Pancreas (tissue), 10 donors: ENCODE measurements at places on chromosomes 12 and 14.

GRCh38 chr14:90427848-90428426 is 31.1 kb downstream of the CALM1 start:
- H3K36me3 ChIP-seq, result no peaks in the 10 kb centered on the region
- H3K27ac ChIP-seq, result no peak overlapping the region
- H3K4me3 ChIP-seq, result no peak overlapping the region
- H3K27me3 ChIP-seq, result no peaks in the 10 kb centered on the region
- H3K4me1 ChIP-seq, result no peaks in the 10 kb centered on the region
- no peak for DNase-seq

GRCh38 chr14:76193696-76194095 is 42.0 kb downstream of the GPATCH2L start:
- H3K4me1 ChIP-seq, result no peaks in the 10 kb centered on the region
- H3K36me3 ChIP-seq, result peaks cover 10% of the 10 kb centered on the region
- H3K27ac ChIP-seq, result no peak overlapping the region
- H3K27me3 ChIP-seq, result no peaks in the 10 kb centered on the region

DNA sequence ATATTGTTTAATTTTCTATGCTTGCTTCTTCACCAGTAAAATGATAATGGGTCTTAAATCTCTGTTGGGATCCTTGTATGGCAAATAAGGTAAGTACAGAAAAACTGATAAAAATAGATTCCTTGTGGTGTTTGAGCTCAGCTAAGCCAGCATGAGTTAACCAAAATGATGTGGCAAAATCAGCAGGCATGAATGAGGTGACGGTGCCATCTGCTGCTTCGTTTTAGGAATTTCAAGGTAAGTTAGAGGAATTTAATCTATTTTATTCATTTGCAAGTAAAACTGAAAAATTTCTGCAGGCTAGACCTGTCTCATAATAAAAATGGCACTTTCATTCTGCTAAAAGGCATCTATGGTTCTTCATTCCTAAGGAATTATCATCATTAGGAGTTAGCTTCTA is 10.0 kb upstream of the CLEC7A start:
- no peak for DNase-seq
- H3K4me3 ChIP-seq, result no peak overlapping the region
- no peak overlapping the region for H3K27ac ChIP-seq

DNA sequence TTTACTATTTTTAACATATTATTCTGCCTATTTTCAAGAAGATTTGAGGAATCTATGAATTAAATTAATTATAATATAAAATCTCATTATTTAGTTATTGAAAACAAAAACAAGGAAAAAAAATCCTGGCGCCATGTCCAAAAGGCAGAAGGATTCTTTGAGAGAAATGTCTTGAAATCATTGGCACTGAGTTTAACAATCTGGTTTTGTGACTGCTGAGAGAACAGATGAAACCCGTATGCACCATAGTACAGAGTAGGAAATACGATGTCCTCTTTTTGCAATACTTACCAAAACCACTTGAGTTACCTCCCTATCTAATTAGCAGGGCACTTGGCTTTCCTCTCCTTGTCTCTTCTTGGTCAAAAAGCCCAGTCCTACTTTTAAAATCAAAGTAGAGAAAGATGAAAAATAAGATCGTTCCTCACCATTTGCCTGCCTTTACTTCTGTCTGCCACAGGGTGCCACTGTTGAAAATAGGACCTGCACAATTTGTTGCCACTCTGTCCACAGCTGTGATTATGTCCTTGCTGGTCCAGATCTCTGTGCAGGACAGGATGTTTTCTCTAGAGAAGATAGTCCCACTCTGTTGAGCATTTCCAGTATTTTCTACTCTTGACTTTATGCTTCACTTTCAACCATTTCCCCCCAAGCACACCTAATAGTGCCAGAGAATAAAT is 179.7 kb downstream of the PDZRN4 start:
- no peak overlapping the region for H3K4me3 ChIP-seq
- no peak overlapping the region for H3K27ac ChIP-seq
- H3K27me3 ChIP-seq, result no peaks in the 10 kb centered on the region

GRCh38 chr14:78524196-78524595 is 354.0 kb downstream of the NRXN3 start:
- H3K27ac ChIP-seq, result no peak overlapping the region
- no peaks in the 10 kb centered on the region for H3K36me3 ChIP-seq
- no peaks in the 10 kb centered on the region for H3K27me3 ChIP-seq
- no peak for DNase-seq
- H3K4me1 ChIP-seq, result no peaks in the 10 kb centered on the region

GRCh38 chr12:4011597-4011996 is 138.4 kb upstream of the PARP11 start:
- H3K4me1 ChIP-seq, result peaks cover 34% of the 10 kb centered on the region
- no peaks in the 10 kb centered on the region for H3K36me3 ChIP-seq
- H3K27ac ChIP-seq, result peak overlapping the region; percentile 64
- H3K27me3 ChIP-seq, result no peaks in the 10 kb centered on the region
- H3K4me3 ChIP-seq, result no peak overlapping the region
- no peak for DNase-seq

DNA sequence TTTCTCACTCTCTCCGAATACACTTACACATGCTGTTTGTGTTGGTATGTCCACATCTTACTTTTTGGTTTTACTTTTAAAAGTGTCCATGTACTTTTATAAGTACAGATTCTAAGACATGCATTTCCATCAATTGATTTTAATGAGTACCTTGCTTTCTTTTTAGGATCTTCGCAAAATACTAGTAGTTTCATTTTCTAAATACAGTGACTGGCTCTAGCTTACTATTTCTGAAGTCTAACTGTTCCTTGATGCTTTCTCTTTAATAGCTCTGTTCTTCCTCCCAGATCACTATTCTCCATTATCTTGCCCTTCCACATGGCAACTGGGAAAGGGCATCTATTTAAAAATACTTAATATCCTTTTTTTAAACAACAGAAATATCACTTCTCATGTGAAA is 164.1 kb downstream of the KITLG start:
- no peak overlapping the region for H3K4me3 ChIP-seq
- DNase-seq, result no peak
- H3K27me3 ChIP-seq, result no peaks in the 10 kb centered on the region

- H3K36me3 ChIP-seq, result no peaks in the 10 kb centered on the region
- no peaks in the 10 kb centered on the region for H3K4me1 ChIP-seq
- no peak overlapping the region for H3K4me3 ChIP-seq
- no peak overlapping the region for H3K27ac ChIP-seq
Observed at GRCh38 chr12:127636882-127637281, 630.1 kb upstream of the TMEM132C start.

DNA sequence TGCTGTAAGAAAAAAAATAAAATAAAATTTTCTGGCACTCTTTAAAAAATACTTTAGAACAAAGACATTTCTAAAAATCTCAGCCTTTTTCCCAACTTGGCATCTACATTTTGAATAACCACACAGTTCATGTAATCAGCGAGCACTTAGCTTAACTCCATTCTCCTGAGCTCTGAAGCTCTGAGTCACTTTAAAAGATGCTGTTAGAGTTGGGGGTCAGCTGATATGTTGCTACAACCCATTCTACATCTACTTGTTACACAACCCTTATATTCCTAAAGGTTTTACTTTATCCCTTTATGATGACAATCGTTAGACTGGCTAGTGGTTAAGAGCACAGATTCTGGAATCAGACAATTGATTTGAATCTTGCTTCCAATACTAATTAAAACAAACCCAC is 48.3 kb downstream of the SLC41A2 start:
- H3K27me3 ChIP-seq, result no peaks in the 10 kb centered on the region
- DNase-seq, result no peak
- H3K36me3 ChIP-seq, result no peaks in the 10 kb centered on the region
- H3K4me3 ChIP-seq, result no peak overlapping the region
- no peaks in the 10 kb centered on the region for H3K4me1 ChIP-seq

DNA sequence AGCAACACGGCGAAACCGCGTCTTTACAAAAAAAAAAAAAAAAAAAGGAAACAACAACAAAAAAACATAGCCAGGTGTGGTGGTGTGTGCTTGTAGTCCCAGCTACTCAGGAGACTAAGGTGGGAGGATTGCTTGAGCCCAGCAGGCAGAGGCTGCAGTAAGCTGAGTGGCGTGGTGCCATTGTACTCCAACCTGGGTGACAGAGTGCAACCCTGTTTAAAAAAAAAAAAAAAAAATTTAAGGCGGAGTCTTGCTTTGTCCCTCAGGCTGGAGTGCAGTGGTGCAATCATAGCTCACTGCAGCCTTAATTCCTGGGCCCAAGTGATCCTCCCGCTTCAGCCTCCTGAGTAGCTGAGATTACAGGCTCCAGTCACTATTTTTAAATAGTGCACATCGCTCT is 18.2 kb upstream of the FIGNL2 start:
- no peaks in the 10 kb centered on the region for H3K4me1 ChIP-seq
- H3K27ac ChIP-seq, result no peak overlapping the region
- no peak for DNase-seq
- no peak overlapping the region for H3K4me3 ChIP-seq
- H3K27me3 ChIP-seq, result no peaks in the 10 kb centered on the region

DNA sequence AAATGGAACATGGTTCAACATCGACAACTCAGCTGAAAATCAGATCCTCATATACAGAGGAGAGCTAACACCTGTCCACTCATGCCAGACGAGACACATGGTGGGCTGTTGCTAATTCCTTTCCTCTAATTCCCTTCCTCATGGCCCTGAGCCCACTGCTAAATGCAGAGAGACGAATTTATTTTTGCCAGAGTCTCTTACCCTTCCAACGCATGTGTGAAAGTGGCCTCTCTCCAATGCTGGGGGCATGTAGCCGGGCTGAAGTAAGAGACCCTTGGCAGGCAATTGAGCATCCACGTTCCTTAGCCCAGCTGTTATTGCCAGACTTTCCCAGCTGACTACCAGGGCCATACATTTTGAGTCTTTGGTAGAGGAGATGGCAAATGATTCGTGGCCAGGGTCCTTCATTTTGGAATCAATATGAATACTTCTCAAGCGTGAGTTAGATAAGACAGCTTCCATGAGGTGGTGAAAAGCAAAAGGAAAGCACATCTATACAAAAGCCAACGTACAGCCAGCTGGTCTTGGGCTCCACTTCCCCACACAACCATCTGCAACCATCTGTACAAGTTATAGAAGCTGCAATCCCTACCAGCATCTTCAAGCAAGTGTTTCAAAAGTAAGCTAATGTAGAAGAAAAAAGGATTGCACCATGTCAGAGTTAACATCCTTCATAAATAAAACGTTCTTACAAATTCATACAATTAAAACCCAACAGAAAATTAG is 28.6 kb downstream of the CORO1C start:
- DNase-seq, result no peak
- H3K27me3 ChIP-seq, result no peaks in the 10 kb centered on the region
- no peak overlapping the region for H3K4me3 ChIP-seq
- H3K4me1 ChIP-seq, result no peaks in the 10 kb centered on the region
- H3K36me3 ChIP-seq, result no peaks in the 10 kb centered on the region

DNA sequence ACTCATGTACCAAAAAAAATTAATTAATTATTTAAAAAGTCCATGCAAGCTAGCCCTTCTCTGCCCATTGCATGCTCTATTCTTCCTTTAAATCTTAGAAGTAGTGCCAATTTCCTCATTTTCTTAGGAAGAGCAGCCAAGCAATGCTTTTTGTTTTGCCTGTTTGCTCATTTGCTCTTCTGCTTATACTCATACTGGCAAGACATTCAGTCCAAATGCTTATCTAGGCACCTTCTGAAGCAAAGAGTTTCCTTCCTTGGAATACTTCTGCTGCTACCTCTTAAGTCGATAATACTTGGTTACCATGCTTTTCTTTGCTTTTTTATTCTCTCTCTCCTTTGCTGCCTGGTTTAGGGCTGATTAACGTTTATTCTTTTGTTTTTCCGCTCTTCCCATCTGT is 1318.3 kb downstream of the AACS start:
- no peaks in the 10 kb centered on the region for H3K36me3 ChIP-seq
- peak overlapping the region; percentile 56 for H3K27ac ChIP-seq
- no peak for DNase-seq
- H3K4me1 ChIP-seq, result peaks cover 15% of the 10 kb centered on the region
- no peak overlapping the region for H3K4me3 ChIP-seq

GRCh38 chr12:38350342-38351174 is 34.0 kb downstream of the ALG10B start:
- H3K4me3 ChIP-seq, result no peak overlapping the region
- no peaks in the 10 kb centered on the region for H3K4me1 ChIP-seq
- H3K27ac ChIP-seq, result no peak overlapping the region
- H3K36me3 ChIP-seq, result no peaks in the 10 kb centered on the region

- H3K4me1 ChIP-seq, result no peaks in the 10 kb centered on the region
- no peaks in the 10 kb centered on the region for H3K36me3 ChIP-seq
- DNase-seq, result no peak
- H3K4me3 ChIP-seq, result no peak overlapping the region
- H3K27ac ChIP-seq, result no peak overlapping the region
Observed at GRCh38 chr12:18946106-18946505, 183.4 kb upstream of the PLEKHA5 start.

GRCh38 chr12:128817111-128818015 is 6.4 kb downstream of the SLC15A4 start:
- H3K36me3 ChIP-seq, result no peaks in the 10 kb centered on the region
- no peak overlapping the region for H3K4me3 ChIP-seq
- no peaks in the 10 kb centered on the region for H3K27me3 ChIP-seq
- peak overlapping the region; percentile 62 for H3K27ac ChIP-seq

- H3K4me3 ChIP-seq, result no peak overlapping the region
- no peaks in the 10 kb centered on the region for H3K4me1 ChIP-seq
- H3K36me3 ChIP-seq, result no peaks in the 10 kb centered on the region
Observed at GRCh38 chr12:13973996-13974395, 7.4 kb downstream of the GRIN2B start.
